ENCODE measurements at places on chromosomes 4 and X. TPM values are rescaled to one million over a fixed set of nuclear protein-coding genes. Genes with fewer than 3 reads are reported as not detected.

DNA sequence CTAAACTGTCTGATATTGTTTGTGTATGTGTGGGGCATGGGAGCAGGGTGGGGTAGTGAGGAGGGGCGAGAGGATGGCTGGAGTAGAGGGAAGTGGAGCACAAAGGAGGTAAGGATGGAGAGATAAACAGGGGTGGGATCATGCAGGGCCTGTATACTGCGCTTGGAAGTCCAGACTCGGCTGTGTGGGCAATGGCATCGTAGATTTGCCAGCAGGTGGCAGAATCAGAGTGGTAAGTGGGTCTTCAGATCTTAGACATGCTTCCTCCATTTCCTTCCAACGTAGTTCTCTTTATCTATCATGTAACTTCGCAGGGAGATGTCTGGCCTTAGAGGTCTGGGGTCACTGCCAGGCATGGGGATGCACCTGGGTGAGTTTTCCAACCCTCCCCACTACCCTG lies 155.5 kb downstream of the PDGFRA start:
- peak; percentile 19 for DNase-seq

ZAR1 gene
- 0.32 TPM for total RNA-seq

YY2 gene
- total RNA-seq, result 3.6 TPM

DNA sequence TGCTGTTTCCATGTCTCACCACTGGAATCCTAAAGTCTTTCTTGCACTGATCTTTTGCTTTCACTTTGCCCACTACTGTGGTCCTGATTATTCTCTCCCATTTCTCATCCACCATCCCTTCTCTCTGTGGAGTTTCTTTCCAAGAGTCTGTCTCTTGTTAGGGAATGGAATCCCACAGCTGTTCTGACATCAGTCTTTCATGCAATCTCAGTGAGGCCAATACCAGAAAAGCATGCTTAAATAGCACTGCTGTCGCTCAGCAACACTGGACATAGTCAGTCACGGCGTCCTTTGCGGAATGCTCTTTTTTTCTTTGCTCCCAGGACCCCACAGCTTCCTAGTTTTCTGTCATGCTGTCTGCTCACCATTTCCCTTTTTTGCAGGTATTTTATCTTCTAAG lies 20.1 kb downstream of the SLITRK4 start:
- no peak for DNase-seq

DNA sequence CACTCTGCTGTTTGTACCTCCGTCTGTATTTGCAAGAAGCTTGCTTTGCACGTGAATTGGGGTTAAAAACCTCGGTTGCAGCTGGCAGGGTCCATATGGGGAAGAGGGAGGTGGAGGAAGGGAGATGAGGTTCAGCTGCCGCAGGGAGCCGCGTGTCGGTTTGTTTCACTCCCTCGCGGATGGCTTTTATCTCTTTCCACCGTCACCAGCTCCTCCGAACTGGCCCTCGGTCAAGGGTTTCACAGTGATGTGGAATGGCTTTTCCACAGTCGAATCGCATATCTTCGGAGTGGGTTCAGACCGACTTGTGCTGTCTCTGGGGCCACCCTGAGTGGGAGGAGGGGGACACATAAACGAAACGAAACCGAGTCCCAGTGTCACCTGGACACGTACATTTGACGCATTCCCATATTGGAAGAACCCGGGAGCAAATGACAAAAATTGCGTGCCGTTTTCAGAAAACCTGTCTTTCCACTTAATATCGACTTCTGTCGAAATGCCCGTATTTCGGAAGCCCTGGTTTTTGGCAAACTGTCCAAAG lies 929 bp downstream of the ZBTB33 start:
- peak; percentile 25 for DNase-seq

- no peak for DNase-seq
These were observed 61.9 kb downstream of the SLC9A6 start for GRCh38 chrX:136047016-136047642.

DNA sequence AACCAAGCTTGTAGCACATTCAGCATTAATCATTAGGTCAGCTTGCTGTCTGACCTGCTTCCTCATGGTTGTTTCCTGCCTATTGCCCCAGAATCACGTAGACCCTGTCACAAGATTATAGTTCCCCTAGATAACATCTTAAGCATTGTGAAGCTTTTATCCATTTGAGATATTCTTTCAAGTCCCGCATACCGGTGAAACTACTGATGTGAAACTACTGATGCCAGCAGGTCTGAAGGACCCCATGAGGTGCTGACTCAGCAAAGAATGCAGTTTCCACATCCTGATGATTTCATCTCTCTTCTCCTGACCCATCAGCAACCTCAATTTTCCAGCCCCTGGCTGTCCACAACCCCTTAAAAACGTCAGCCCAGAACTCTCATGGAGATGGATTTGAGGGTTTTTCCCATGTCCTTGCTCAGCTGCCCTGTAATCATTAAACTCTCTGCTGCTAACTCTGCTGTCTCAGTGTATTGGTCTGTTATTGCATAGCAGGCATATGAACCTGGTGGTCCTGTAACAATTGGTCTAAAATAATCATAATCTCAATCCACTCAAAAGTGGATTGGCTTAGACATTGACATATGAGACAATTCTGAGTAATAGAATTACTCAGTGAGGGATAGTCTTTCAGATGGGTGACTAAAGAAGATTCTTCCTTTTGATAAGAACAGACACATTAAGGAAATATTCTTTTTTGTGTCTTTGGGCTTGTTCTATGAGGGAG lies 26.3 kb upstream of the UBA6 start:
- DNase-seq, result no peak

ASB9 gene
- 1.0 TPM for total RNA-seq

DNA sequence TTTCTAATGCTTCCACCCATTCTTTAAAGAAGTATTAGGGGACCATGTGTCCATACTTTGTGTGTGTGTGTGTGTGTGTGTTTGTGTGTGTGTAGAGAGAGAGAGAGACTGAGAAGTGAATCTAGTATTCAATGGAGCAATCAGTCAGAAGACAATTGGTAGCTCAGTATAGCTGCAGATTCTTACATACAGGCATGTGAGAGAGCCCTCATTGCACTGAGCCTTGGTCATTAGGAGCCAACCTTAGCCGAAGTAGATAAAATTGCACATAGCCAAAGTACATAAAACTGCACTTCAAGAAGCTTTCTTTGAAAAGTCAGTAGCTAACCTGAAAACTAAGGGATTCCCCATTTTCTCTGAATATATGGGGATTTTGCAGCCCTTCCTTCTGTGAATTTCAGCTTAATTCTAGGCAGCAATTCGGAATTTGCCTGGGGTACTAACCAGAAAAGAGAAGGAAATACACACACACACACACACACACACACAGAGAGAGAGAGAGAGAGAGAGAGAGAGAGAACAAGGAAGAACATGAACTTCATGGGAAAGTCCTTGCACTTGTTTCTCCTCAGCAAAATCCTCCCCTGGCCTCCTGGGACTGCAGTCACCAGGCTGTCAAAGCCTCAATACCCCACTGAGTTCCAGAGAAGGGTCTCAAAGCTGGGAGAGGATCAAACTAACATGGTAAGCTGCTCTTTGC lies 1.7 kb upstream of the PRDM8 start:
- no peak for DNase-seq

DNA sequence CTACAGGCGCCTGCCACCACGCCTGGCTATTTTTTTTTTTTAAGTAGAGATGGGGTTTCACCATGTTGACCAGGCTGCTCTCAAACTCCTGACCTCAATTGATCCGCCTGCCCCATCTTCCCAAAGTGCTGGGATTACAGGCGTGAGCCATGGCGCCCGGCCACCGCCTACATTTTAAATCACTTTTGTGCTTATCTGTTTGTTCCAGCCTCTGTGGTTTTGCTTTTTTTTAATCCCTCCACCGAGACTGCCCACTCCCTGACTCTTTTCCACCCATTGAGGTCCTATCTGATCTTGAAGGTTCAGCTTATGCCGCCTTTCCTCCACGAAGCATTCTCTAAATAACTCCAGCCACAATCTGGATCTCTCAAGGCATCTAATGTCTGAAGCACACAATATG lies 73.5 kb downstream of the CHRDL1 start:
- no peak for DNase-seq

GRCh38 chr4:99624141-99624719 lies 33.4 kb downstream of the C4orf54 start:
- DNase-seq, result no peak

- DNase-seq, result no peak
These were observed 675 bp downstream of the PRIMPOL start for GRCh38 chr4:184649971-184650855.

CT55 gene
- not detected for total RNA-seq

- DNase-seq, result no peak
These were observed 53.8 kb downstream of the SYNPO2 start for GRCh38 chr4:118942465-118942864.

SCML1 gene
- total RNA-seq, result 20.0 TPM

- no peak for DNase-seq
These were observed 1.4 kb downstream of the ACOX3 start for GRCh38 chr4:8439168-8439567.

Data from breast epithelium (tissue), 4 donors.